ENCODE measurements at places on chromosomes 7 and 10.

GRCh38 chr7:111842491-111842890 lies 280.2 kb upstream of the IMMP2L start:
- no peak for DNase-seq

DNA sequence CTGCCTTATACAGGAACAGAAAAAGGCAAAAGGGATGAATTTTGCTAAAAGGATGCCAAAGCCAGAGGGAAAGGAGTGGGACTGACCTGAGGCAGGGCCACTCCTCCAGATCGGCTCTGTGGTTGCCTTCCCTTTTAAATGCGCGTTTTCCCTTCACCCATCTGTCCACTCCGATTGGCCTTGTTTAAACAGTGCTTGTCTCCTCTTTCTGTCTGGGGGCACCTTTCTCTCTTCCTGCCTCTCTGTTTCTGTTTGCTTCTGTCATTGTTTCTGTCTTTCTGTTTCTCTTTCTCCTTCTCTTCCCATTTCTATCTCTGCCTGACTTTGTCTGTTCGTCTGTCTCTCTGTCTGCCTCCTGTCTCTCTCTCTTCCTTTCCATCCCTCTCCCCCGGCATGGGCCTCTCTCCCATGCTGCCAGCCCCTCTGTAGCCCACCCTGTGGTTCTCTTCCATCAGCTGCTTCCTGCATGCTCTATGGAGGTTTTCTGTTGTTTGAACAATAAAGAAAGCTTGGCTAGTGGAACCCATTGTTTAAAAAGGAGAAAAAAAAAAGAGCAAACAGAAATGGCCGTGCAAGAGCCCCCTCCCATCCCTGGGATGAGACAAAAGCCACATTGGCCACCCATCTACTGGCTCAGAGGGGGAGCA lies 29.5 kb upstream of the HSPB1 start:
- DNase-seq = no peak

DNA sequence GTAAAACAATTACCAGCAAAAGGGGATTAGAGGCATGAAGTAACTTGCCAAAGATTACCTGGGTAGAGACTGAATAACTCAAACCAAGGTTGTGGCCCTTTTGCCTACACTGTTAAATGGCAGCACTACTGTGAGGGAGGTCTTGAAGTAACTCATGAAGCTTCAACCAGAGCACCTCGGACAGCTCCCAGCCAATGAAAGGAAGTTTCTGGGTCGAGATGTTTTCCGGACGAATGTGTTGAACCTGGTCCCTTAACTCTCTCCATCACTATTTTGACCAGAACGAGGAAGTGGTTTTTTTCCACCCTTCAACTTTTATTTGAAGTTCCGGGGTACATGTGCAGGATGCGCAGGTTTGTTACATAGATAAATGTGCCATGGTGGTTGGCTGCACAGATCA lies 133.6 kb upstream of the PRKCQ start:
- DNase-seq = no peak

DNA sequence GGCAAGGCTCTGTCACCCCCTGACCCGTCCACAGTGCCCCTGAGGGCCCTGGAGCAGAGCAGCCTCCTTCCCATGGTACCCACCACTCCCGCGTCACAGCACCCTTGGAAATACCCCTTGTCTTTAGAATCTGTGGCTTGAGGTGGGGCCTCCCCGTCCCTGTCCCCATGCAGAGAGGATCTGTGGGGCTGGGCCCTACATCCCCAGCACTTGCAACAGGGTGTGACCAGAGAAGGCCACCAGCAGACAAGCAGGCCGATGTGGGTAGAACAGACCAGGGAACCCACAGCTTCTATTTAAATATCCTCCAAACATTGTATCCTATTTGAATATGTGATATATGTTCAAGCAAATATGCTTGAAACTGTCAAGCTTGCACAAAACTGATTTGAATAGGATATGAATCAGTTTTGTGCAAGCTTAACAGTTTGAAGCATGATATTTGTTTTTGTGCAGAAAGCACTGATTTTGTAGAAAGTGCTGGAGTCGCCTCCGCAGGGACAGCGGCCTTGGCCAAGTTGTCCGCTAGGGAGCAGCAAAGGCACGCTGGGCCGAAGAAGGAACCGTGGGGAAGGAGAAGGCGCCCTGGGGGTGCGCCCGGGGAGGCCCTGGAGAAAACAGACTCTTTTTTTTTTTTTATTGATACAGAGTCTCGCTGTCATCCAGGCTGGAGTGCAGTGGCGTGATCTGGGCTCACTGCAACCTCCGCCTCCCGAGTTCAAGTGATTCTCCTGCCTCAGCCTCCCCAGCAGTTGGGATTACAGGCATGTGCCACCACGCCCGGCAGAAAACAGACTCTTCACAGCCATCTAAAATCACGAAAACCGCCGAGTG lies 2.2 kb downstream of the CFAP46 start:
- no peak for DNase-seq

- no peak for DNase-seq
Measured at GRCh38 chr10:80504897-80505465, 32.7 kb upstream of the SH2D4B start.

- DNase-seq = no peak
Measured at GRCh38 chr10:122252805-122253204, 18.3 kb upstream of the BTBD16 start.

DNA sequence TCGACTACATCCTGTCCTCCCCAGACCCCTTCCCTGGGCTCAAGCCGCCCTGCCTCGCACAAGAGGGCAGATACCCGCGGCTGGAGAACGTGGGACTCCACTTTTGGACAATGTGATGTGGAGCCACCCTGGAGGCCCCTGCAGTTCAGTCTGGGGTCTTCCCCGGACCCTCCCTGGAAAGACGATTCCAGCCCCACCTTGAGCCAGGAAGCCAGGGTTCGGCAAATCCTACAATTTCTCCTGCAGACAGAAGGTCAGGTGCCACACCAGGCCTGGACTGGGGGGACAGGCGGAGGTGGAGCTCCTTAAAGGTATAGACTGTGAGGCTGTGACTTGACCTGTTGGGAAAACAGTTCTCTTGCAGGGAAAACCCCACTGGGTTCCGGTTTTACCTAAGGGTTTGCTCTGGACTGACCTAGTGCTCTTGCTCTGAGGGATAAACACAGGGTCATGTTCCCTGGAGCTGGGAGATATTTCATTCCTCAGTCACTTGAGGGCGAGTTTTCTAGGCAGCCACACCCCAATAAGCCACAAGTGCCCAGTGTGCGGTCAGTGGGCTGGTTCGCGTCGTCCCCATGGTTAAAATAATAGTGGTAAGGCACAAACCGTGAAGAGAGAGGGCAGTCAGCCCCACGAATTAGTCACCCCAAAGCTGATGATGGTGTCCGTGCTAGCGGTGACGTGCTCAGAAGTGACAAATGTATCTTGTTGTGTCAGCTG lies 1.6 kb downstream of the FOXL3 start:
- DNase-seq = no peak
